ENCODE measurements at places on chromosomes 5 and 9. TPM values are rescaled to one million over a fixed set of nuclear protein-coding genes. Genes with fewer than 3 reads are reported as not detected.
A peak's percentile ranks its signal among the peaks of the same experiment; 100 is the strongest.

GRCh38 chr9:131096269-131097125, at the start of gene AIF1L:
AIF1L (plus strand) TSS chr9:131096531; CDS start chr9:131096630, 99 bp downstream.
- peaks cover 24% of the 10 kb centered on the region for H3K4me1 ChIP-seq
- peaks cover 15% of the 10 kb centered on the region for H3K27me3 ChIP-seq
- peak; percentile 87 for DNase-seq
- peak within 1 kb of the TSS; percentile 58 for H3K4me3 ChIP-seq
- no peaks in the 10 kb centered on the region for H3K36me3 ChIP-seq

GRCh38 chr5:64213011-64213410, 47.4 kb downstream of the RNF180 start:
- no peaks in the 10 kb centered on the region for H3K4me1 ChIP-seq
- H3K36me3 ChIP-seq, result no peaks in the 10 kb centered on the region
- no peaks in the 10 kb centered on the region for H3K27me3 ChIP-seq
- H3K27ac ChIP-seq, result no peak overlapping the region
- no peak for DNase-seq

- H3K27ac ChIP-seq, result no peak overlapping the region
- no peaks in the 10 kb centered on the region for H3K4me1 ChIP-seq
- DNase-seq, result no peak
- no peaks in the 10 kb centered on the region for H3K27me3 ChIP-seq
- H3K4me3 ChIP-seq, result no peak overlapping the region
These were observed 1468.1 kb upstream of the WWC1 start for GRCh38 chr5:166823360-166823759.

- no peaks in the 10 kb centered on the region for H3K27me3 ChIP-seq
- DNase-seq, result no peak
- H3K36me3 ChIP-seq, result no peaks in the 10 kb centered on the region
- H3K4me3 ChIP-seq, result no peak overlapping the region
- H3K27ac ChIP-seq, result no peak overlapping the region
These were observed 195.7 kb downstream of the CD180 start for GRCh38 chr5:67000794-67001475.

MEGF10 gene
- not detected for total RNA-seq
